ENCODE measurements at places on chromosomes 1 and 21. TPM values are rescaled to one million over a fixed set of nuclear protein-coding genes. Genes with fewer than 3 reads are reported as not detected.

DNA sequence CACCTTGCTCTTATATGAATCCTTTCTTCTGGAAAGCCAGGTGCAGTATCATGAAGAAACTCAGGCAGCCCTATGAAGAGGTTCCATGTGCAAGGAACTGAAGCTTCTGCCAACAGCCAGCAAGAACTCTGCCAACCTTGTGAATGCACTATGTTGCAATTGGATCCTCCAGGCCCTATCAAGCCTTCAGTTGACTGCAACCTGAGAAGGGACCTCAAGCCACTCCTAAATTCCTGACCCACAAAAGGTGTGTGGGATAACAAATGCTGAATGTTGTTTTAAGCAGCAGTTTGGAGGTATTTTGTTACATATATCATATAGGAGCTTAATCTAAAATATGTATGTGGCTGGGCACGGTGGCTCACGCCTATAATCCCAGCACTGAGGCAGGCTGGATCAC, 84.0 kb downstream of the RERE start:
- DNase-seq = no peak

Gene NBPF6
- total RNA-seq = not detected

GRCh38 chr1:54742282-54742681, 22.0 kb downstream of the PARS2 start:
- DNase-seq = no peak

DNA sequence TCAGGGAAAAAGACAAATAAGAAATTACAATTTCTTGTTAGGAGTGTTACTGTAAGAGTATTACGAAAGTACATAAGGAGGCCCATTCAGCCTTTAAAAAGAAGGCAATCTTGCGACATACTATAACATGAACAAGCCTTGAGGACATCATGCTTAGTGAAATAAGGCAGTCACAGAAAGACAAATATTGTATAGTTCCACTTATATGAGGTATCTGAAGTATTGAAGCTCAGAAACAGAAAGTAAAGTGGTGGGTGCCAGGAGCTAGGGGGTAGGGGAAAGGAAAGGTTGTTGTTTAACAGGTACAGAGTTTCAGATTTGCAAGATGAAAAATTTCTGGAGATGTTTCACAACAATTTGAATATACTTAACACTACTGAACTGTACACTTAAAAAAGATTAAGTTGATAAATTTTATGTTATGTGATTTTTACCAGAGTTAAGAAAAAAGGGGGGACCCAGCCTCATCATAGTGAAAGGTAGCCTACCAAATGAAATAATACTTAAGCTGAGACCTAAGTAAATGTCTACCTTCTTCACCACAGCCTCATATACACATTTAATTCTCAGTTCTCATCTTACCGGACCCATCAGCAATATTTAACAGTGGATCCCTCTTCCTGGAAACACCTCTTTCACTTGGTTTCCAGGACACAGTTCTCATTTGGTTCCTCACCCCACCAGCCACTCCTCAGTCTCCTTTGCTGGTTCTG, 19.5 kb downstream of the USP24 start:
- DNase-seq = no peak

DNA sequence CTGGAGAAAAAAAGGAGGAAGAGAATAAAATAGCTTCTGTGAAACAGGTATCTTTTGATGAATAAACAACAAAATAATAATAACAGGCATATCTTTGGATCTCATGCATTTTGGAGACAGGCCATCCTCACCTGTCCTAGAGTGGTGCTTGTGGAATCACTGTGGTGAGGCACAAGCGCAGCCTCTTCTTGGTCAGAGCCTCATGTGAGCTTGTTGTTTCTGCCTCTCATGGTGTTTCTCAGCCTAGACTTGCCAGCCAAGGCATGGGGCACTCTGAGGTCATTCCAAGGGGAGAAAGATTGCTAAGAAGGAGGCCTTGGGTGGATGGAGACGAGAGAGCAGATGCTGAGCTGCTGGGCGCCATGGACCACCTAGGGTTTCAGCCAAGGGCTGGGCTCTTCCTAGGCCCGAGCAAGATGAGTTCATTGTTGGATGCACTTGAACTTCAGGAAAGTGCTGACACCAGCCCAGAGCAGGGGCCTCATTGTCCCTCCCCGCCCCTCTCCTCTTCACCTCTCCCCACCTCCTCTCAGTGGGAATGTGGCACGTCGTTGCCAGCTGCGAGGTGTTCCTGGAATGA, 49.5 kb downstream of the ATP5PO start:
- no peak for DNase-seq

DNA sequence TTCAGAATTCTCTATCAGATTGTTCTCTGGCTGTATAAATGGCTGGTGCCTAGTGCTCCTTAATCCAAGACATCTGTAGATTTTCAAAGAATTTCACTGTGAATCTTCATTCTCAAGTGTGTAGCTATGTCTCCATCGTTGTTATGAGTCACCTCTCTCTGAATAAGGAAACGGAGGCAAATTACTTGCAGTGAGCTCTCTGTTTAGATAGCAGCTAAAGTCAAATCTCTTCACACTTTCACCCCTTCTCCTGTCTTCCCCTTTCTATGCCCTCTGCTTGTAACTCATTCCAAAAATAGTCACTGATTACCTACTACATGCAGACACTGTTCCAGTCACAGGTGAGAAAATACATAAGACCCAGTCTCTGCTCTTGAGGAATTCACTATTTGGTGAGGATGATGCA, 39.7 kb downstream of the CHML start:
- peak; percentile 39 for DNase-seq

DNA sequence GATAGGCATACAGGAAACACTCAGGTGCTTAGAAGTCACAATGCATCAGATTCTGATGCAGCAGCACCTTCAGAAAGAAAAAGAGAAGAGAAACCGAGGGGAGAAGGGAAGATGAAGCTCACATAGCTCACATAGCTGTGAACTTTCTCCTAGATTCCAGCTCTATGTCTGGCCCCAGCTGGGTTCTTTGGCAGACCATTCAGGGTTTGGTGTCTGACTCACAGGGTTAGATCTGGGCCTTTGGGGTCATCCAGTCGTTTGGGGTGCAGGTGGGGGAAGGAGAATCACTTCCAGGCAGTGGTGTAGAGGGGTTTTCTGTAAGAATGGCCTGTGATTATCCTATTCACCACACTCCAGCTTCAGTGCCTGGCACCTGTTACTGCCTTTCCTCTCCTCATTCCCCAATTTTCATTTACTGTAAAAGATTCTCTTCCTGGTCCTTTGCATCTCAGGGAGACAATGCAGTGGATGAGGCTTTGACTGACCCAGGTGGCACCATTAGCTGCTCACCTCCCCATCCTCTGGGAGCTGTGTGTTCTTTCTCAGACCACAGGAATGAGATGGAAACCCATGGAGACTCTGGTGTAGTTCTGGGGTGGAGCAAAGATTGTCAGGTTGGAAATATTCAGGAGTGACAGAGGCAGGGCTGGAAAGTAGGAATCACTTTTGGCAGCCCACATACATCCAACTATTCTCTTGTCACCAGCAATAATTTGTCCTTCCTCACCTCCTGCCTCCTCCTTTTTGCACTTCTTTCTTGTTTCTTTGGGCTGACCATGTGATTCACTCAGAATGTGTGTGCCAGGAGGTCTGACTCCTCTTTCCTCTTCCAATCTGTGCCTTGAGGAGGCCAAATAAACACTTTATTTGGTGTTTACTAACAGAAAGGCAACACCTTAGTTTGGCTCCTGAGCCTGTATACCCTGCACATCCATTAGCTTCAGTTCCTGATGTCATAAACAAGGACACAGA, 103.3 kb downstream of the PAPPA2 start:
- no peak for DNase-seq

DNA sequence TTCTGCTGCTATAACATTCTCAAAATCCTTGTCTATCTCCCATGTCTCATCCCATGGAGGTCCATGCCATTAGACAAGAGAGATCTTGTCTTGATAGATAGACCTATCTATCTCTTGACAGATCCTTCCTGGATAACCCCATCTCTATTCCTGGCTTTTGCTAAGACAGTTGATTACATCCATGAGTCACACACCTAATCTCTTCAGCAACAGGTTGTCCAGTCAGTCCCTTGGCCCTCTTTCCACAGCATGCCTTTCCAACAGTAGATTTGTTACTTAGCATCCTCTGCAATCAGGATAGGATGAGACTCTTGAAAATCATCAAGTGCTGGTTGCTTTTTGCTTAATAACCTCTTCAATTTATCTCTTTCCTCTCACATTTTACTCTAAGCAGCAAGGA, 46.6 kb downstream of the TRMT1L start:
- no peak for DNase-seq

DNA sequence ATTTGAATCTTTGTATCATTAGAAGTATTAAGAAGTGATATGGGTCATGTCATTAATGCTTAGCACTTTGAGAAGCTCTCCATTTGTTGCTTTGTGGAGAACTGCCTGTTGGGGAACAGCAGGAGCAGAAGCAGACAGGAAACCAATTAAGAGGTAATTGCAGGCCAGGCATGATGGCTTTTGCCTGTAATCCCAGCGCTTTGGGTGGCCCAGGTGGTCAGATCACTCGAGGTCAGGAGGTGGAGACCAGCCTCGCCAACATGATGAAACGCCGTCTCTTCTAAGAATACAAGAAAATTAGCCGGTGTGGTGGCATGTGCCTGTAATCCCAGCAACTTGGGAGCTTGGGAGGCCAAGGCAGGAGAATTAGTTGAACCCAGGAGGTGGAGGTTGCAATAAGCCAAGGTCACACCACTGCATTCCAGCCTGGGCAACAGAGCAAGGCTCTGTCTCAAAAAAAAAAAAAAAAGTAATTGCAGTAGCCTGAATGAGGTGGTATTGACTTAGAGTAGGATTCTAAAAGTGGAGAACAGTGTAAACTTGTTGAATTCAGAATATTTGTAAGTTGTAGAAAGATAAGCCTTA, 57.8 kb upstream of the FASLG start:
- DNase-seq = no peak

DNA sequence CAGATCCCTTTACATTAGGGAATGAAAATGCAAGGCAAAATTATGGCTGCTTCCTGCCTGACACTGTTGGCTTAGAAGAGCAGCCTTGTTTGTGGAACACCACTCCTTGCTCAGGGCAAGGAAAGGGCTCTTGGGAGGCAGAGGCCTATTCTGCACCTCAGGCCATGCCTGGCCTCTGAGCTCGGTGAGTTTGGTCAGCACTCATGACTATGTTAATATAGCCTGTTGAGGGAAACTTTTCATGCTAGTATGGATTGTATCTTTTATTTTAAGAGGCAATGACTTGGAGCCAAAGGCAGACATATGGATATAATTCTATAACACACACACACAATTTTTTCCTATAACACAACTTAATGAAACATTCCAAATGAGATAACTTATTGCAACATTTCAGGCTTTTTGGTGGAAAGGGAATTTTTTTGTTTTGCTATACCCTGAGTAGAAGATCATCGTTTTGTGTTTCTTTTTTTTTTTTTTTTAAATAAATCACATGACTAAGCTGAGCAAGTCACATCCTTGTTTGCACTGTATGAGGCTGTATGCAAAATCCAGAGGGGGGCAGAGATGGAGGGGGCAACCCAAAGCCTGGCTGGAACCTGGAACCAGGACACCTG, 5.6 kb upstream of the YRDC start:
- no peak for DNase-seq

GRCh38 chr1:20494609-20495311, 8.8 kb upstream of the CAMK2N1 start:
- DNase-seq = peak; percentile 93

Gene KRTAP10-6
- total RNA-seq = not detected
